ENCODE measurements at places on chromosomes 13 and 19.

GRCh38 chr19:51551673-51552432, 19.2 kb upstream of the ZNF175 start:
- no peak for DNase-seq

DNA sequence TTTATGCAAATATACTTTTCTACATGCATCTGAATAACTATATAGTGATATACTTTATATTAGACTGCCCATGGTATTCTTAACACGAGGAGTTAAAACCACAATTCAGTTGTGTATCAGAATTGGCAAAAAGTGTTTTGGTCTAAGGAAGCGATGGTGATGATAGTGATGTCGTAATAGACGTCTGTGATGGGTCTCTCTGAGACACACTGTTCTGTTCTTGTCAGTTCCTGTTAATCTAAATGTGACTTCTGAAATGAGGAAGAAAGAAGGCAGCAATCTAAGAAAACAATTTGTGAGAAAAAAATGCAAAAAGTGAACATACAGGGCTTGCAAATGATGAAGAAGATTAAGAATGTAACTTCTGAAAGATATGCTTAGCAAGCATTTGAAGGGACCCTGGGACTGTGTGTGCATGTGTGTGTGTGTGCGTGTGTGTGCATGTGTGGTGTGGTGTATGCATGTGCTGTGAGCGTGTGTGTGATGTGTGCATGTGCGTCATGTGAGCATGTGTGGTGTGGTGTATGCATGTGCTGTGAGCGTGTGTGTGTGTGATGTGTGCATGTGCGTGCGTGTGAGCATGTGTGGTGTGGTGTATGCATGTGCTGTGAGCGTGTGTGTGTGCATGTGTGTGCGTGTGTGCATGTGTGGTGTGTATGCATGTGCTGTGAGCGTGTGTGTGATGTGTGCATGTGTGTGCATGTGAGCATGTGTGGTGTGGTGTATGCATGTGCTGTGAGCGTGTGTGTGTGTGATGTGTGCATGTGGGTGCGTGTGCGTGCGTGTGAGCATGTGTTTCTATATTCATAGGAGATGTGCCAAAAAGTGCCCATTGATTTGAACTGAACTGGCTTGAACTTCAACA, 131.8 kb downstream of the IRS2 start:
- DNase-seq, result no peak

- no peak for DNase-seq
These were observed 278.7 kb downstream of the KLF5 start for GRCh38 chr13:73337532-73337931.

DNA sequence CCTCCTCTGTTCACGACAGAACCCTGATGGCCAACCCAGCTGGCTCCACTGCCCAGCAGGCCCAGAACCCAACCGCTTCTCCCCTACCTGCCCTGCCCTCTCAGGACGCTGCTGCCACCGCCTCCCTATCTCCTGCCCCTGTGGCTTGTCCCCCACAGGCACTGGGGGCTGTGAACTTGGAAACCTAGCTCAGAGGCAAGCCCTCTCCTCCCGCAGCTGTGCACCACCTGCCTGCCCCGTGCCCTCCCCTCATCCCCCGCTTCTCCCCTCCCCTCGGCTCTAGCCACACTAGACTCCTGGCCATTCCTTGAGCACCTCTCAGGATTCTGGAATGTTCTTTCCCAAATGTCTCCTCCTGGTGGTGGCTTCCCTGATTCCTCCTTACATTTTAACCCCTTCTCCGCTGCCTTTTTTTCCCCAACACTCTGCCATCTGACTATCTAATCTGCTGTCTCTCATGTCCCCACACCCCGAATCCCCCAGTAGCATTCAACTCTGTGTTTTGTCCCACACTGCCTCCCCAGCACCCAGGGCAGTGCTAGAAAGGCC, 6.7 kb downstream of the NANOS3 start:
- DNase-seq, result no peak

DNA sequence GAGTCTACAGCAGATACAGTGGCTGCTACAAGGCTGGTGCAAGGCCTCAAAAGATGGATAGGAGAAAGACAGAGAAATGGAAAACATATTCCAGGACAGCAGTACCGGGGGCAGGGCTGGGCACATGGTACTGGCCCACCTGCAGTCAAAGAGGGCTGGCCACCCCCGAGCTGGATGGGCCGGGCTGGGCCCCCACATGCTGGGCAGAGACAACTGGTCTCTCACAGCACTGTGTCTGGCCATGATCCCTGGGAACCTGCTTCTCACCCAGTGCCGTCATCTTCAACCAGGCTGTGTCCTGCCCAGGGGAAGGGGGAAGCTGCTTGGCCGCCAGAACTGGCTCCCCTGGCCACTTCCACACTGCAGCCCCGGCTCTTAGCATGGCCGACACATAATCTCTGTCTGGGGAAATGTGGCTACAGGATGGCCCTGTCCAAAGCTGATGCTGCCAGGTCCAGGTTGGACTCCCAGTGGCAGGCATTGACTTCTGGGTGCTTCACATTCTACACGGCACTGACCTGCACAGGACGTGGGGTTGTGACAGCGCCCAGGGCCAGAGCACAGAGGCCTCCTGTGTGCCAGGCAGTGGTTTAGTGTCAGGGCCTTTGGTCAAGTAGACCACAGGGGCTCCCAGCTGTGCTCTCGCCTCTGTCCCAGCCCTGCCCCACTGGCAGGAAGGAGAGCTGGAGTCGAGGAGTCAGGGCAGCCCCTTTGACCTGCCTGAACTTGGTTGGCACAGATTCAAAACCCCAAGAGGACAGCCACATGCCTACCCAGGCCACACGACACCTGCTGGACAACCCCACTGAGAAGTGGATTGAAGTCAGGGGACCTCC, 21.7 kb downstream of the PEPD start:
- DNase-seq, result no peak

GRCh38 chr19:23440791-23441190, 45.5 kb upstream of the ZNF91 start:
- peak; percentile 44 for DNase-seq

DNA sequence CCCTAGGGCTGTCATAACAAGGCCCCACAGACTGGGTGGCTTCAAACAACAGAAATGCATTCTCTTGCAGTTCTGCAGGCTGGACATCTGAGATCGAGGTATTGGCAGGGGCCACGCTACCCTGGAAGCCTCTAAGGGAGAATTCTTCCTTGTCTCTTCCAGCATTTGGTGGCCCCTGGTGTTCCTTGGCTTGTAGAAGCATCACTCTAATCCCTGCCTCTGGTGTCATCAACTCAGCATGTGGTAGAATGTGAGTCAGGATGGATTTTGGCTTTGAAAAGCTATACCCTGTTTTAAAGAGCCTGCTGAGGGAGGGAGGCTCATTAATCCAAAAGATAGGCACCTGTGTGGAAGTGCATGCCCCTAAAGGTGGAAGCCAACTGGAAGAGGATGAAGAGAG, 7.9 kb upstream of the GGACT start:
- DNase-seq, result no peak

GRCh38 chr19:495081-495401, 1.2 kb upstream of the MADCAM1 start:
- DNase-seq, result no peak

DNA sequence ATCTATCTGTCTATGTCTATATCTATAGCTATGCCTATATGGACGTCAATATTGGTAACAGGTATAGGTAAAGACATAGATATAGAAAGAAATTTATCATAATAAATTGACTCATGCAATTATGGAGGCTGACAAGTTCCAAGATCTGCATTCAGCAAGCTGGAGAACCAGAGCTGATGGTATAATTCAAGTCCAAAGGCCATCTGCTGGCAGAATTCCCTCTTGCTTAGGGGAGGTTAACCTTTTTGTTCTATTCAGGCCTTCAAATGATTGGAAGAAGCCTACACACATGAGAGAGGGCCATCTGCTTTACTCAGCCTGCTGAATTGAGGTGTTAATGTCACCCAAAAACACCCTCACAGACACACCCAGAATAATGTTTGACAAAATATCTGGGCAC, 10.8 kb downstream of the RASL11A start:
- no peak for DNase-seq

GRCh38 chr19:38765214-38765613, 8.1 kb downstream of the LGALS7 start:
- no peak for DNase-seq

DNA sequence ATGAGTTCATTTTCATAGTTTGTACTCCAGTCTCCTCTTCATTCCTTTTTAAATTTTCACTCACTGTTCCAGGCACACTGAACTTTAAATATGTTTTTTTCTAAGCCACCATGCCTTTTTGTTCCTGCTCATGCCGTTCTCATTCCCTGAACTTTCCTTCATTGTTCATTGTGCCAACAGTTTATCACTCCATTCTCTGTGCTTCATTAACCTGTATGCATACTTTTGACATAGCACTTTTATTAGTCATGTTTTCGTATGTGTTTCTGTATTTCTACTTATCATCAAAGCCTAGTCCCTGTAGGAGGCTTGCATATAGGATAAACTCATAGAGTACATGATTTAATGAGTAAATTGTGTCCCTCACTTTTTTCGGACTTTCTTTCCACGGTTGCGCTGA, 65.3 kb downstream of the PCDH20 start:
- no peak for DNase-seq

- DNase-seq, result peak; percentile 98
These were observed 6.1 kb upstream of the LMNB2 start for GRCh38 chr19:2462635-2463421.

GRCh38 chr19:5817218-5817617, 12.4 kb downstream of the NRTN start:
- no peak for DNase-seq
